ENCODE measurements at places on chromosomes 12 and 14.

DNA sequence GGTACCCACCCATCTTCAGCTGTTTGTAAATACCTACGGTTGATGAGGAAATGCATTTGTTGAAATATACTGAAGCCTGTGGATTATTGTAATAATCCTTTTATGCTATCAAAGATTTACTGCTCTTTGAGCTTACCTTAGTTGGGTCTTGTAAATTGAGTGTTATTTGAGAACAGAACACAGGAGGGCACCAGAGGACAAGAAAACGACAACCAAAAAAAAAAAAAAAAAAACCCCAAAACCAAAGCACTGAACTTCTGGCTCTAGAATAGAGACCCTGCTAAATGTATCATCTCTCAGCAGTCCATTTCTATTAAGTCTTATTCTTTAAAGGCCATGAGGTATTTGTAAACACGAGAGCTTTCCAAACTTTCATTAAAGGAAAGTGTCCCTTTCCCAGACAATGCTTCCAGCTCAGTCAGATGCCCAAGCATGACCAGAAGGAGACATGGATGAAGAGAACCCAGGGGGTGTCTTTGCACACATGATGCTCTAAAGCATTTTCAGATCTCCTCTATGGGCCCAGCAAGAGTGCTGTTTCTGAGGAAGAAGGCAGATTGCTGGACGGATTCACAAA, 763.9 kb downstream of the NRXN3 start:
- DNase-seq, result no peak

DNA sequence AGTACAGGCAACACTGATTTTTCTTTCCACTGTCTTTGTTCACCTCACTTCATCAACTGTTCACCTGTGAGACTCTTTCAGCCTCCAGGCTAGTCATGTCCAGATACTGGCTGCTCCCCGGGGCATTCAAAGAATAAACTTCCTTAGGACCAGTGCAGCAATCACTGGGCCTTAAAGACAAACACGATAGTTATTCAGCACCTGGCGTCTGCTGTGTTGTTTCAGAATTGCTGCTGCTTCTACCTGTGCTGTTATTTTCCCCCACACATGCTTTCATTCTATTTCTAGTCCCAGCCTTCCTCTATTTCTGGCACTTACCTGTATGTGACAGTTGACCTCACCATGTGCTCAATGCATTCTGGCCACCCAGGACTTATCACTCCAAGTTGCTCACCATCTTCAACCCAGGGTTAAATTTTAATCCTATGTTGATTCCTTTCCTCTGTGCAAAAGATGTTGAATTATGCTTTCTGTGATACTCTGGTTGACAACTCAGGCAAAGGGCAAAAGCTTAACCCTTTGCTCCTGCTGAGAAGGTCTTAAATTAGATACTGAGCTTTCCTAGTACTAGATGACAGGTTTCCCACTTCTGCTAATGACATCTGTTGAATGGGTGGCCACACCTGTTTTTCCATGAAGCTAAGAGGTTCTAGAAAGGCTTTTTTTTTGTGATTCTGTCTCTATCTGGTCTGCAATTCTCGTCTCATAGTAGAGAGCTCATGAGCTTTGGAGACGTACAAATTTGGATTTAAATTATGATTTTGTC, 41.4 kb downstream of the PTPRQ start:
- no peak for DNase-seq

- DNase-seq, result no peak
These were observed 55.7 kb downstream of the PCNX1 start for GRCh38 chr14:70962935-70963334.

GRCh38 chr12:78018171-78018910, 187.6 kb downstream of the NAV3 start:
- no peak for DNase-seq

DNA sequence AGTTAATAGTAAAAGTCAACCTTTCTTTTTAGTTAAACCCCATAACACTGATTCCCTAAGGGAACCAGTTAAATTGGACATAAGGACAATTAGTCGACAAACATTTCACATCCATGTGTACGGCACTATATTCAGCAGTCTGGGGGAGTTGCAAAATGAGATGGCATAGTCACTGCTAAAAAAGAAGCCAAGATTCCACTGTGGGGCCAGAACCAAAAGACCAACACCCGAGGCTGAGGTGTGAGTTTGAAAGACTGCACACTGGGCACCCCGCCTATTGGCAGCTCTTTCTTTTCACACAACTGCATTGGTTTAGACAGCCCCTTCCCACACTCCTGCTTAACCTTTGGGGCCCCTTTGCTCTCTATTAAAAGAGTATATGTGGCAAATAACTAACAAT, 16.7 kb downstream of the SETD3 start:
- DNase-seq, result no peak

GRCh38 chr12:76586764-76587395, 27.3 kb upstream of the OSBPL8 start:
- peak; percentile 67 for DNase-seq

DNA sequence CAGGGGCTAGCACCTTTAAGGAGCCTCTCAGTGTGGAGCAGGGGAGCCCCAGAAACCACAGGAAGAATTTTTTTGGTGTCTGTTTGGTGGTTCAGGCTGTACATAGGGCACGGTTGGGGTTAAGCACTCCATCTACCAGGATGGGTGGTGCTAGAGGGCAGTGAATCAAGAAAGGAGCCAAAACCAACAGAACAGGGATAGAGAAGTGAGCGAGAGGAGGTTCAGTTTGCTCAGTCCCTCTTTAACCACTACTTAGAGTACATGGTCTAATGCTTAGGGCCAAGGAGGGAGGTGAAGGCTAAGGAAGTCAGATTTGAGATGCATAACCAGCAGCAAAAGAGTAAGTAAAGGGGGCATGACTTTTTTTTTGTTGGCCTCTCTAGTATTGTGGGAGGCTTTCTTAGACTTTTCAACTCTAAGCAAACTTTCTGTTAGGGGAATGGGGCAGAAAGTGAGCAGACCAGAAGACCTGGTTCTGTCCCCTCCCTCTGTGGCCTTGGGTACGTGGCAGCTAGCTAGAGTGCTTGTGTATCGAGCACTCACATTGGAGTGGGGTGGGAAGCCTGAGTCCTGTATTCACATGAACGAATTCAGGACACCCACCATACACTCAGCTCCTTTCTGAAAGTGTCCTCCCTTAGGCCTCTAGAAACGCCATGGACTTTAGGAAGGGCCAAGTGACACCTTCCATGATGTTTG, 6.6 kb upstream of the NPFF start:
- no peak for DNase-seq

DNA sequence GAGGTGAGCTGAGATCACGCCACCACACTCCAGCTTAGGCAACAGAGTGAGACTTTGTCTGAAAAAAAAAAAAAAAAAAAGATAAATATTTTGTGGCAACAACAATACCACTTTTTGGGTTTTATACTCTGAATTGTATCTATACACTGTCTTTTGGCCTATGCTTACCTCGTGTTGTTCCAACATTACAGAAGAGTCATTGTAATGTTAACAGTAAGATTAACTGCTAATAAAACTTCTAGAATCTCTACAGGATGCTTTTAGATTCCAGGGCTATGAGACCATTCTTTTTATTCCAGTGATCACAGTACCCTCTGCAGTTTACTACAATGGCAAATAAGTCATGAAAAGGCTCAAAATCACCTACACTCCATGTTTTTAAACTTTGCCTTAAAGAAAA, 11.6 kb downstream of the IFT81 start:
- no peak for DNase-seq

DNA sequence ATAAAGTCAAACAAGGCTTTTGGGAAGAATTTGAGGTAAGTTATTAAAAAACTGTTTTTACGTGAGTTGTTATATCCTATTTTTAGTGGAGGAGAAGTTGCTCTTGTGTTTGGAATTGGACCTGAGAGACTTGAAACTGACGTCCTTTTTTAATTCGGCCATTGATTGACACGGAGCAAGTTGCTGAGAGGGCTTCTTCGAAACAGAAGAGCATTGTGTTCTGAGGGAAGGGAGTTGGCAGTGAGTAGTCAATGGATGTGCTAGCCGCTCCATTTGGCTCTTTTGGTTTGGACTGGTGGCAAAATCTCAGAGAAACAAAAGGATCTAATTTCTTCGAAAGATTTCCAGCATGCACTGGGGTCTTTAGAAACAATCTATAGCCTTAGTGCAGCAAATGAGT, 37.3 kb downstream of the PTPN11 start:
- DNase-seq, result no peak

DNA sequence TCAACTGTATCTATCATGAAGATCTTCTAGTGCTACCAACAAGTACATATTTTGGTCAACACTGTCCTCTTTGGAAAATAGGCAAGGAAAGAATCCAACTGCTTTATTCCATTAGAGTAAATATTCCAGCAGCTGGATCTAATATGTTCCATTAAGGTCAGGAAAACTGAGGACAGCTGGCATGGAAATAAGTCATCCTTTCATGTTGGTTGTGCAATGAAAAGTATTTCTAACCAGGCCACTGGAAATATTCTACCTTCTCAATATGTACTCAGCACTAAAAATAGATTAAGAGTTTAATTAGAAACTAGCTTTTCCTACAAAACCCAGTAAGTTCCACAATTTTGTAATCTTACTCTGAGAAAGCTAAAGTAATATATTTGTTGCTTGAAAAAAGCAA, 19.6 kb downstream of the HIGD1C start:
- no peak for DNase-seq

DNA sequence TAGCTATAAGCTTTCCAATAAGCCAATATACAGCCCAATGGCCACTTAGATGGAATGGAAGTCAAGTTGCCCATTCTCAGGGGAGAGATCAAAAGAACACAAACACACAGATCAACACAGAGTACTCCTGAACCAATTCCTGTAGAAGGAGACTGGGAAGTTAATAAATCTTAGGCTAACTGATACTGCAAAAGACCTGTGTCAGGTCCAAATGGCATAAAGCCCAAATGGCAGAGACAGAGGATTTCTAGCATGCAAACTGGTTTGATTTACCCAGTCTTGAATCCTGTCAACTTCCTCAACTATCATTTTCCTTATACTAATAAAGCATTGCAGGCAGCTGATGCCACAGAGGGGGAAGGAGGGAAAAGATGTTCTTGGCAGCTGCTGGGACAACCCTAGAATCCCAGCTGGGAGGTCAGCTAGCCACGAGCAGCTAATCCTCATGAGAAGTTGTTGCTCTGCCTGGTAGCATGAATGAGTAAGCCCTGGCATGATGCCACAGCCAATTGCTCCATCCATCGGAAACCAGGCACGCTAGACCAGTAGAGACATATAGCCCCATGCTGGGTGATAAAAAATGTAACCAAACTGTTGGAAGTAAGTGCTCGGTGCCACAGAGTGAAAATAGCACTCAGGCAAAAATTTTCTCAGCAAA, 26.2 kb downstream of the ANG start:
- DNase-seq, result no peak

Data from CD4-positive, alpha-beta T cell treated with Interleukin-21 for 1 hour (primary cell).